ENCODE measurements at places on chromosomes 2 and 18. TPM values are rescaled to one million over a fixed set of nuclear protein-coding genes. Genes with fewer than 3 reads are reported as not detected.

MYOM1 gene
- 7.9 TPM for total RNA-seq

DNA sequence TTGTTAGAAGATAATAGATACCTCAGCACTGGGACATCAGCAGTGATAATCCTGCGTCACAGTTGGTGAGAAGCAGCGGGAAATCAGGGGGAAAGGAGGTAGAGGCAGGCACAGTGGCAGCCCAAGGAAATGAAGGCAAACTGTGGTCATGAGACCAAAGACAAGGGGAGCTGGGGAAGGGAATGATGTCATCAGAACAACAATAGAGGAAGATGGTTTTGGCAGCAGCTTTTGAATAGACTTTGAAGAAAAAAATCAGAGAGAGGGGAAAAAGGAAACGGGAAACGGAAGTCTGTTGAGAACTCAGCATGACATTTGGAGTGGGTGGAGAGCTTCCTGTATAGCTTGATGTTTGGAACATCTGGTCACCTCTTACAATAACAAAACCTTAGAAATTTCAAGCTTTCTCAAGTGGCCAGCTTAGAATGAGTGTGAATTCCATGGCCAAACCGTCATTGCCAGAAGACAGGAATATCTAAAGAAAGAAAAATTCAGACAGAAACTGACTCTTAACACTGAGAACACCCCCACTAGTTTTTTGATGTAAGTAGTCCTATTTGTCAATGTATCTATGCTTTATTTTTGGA, 18.4 kb upstream of the YES1 start:
- H3K27ac ChIP-seq = no peak overlapping the region
- H3K4me1 ChIP-seq = no peaks in the 10 kb centered on the region
- no peak for DNase-seq
- no peaks in the 10 kb centered on the region for H3K36me3 ChIP-seq

- no peaks in the 10 kb centered on the region for H3K4me1 ChIP-seq
- H3K27me3 ChIP-seq = no peaks in the 10 kb centered on the region
- no peaks in the 10 kb centered on the region for H3K36me3 ChIP-seq
- H3K27ac ChIP-seq = no peak overlapping the region
Observed at GRCh38 chr2:225113371-225114015, 71.2 kb upstream of the DOCK10 start.

- no peaks in the 10 kb centered on the region for H3K4me1 ChIP-seq
- no peaks in the 10 kb centered on the region for H3K36me3 ChIP-seq
- DNase-seq = no peak
- H3K27ac ChIP-seq = no peak overlapping the region
Observed at GRCh38 chr2:232387451-232388171, 9.1 kb downstream of the ALPP start.

DNA sequence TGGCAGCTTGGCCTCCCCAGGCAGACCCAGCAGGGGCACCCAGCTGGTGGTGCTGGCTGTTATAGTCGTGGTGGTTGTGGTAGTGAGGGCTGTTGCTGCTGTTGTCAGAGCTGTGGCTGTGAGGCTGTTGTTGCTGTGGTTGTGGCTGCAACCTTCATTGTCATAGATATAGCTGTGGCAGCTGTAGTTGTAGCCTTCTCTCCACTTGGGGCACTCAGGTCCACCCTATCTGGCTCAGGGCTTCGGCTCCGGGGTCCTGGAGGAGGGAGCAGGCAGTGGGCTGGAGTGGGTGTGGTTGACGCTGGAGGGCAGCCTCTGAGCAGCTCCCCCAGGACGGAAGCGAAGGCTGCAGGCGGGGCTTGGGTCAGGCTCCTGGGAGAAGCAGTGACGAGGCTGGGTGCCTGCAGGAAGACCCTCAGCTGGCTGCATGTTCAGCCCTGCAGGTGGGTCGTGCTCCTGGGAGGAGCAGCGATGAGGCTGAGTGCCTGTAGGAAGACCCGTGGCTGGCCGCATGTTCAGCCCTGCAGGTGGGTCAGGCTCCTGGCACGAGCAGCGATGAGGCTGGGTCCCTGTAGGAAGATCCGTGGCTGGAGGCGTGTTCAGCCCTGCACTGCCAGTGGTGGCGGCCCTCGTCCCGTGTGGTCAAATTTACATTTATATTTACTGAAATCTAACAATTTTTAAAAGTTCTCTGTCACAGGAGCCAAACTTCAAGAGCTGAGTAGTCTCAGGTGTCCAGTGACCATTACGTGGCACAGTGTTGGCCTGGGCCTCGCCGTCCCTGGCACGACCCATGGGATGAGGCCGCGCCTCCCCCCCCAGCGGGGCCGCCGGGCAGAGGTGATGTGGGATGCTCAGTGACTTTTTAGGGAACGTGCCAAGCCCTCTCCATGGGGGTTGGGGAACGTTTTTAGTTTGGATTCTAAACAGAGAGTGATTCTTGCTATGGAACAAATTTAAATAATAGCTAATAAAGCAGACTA, 79.2 kb upstream of the PXDN start:
- no peak for DNase-seq
- H3K36me3 ChIP-seq = no peaks in the 10 kb centered on the region
- no peaks in the 10 kb centered on the region for H3K4me1 ChIP-seq
- H3K4me3 ChIP-seq = no peak overlapping the region

DNA sequence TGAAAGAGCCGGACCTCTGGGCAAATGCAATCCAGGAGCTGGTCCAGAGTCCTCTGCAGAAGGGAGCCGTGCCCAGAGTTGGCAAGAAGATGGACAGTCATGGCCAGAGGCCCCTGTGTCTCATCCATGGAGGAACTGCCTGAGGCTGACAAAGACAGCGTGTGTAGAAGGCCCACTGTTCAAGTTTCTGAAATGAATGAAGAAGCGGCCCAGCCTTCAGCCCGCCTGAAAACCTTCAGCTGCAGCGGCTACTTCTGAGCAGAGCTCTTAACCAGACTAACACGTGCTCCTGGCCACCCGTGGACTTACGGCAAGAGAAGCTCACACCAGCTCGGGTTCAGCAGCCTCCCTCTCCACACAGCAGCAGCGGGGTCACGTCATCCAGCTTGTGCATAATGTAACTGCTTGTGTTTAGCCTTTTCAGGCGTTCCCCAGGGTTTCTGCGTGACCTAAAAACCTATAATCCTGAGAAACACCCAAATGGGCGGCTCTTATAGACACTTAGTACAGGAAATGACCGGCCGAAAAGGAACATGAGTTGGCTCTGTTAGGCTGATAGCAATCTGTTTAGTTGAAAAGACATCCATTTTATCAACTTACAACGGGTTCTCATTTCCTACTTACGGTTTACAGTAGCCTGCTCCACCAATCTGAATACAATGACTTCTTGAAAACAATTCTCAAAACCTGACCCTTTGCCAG, at the start of gene FAM124B:
TSS of gene FAM124B (minus strand) at position 467 of the 702 bp plus-strand sequence. CDS start at position 128, 339 bp downstream.
- no peaks in the 10 kb centered on the region for H3K36me3 ChIP-seq
- DNase-seq = peak; percentile 41
- no peaks in the 10 kb centered on the region for H3K4me1 ChIP-seq

All from colonic mucosa (tissue), 4 donors.